Activated CD4-positive, alpha-beta memory T cell treated with anti-CD3 and anti-CD28 coated beads, Interleukin-2, amount 10 ng/mL, durations not matched to agents 7 days and 5 days (primary cell): ENCODE measurements at places on chromosomes 4 and X. TPM values are rescaled to one million over a fixed set of nuclear protein-coding genes. Genes with fewer than 3 reads are reported as not detected.

GRCh38 chrX:48626401-48627298 lies 29.4 kb downstream of the WDR13 start:
- no peaks in the 10 kb centered on the region for H3K36me3 ChIP-seq
- DNase-seq = no peak
- H3K4me3 ChIP-seq = no peak overlapping the region
- peaks cover 6% of the 10 kb centered on the region for H3K4me1 ChIP-seq

DNA sequence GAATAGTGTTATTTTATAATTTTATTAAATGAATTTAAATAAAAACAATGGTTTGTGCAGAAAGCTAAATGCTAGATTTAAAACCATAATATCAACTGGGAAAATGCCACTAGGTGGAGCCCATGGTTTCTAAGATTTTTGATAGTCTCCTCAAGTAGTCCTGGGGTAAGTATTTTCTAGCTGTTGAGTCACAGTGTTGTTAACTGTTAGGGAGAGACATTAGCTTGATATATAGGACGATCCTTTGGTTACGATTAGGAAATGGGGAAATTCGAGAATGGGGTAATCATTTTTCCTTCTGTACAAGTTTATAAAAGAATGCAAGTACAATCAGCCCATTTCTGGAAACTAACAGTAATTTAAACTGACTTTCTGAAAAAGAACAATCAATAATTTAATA lies 378.4 kb downstream of the ANKRD50 start:
- no peaks in the 10 kb centered on the region for H3K4me1 ChIP-seq
- no peaks in the 10 kb centered on the region for H3K27me3 ChIP-seq
- H3K36me3 ChIP-seq = no peaks in the 10 kb centered on the region
- no peak overlapping the region for H3K27ac ChIP-seq

DNA sequence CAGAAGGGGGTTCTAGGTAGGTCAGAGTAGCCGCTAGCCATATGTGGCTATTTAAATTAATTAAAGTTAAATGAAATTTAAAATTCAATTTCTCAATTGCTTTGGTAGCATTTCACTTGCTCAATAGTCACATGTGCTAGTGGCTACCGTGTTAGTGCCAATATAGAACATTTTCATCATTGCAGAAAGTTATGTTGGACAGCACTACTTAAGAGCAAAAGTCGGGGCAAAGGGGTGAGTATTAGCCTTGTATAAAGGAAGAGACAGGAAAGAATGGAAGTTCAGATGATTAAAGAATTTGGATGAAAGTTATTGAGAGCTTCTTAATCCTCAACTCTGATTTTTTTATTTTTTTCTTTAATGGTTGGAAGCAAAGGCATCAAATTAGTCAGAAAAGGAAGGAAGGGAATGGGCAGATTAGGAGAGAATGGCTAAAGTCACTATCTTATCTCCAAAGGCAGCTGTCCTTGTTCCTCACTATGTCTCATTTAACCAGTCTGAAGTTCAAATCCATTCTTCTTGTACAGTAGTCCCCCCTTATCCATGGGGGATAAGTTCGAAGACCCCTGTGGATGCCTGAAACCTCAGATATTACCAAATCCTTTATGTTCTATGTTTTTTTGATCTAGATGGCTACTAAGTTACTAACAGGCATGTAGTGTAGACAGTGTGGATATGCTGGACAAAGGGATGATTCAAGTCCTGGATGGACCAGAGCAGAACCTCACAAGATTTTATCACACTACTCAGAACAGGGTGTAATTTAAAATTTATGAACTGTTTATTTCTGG lies 22.9 kb downstream of the OCIAD1 start:
- no peaks in the 10 kb centered on the region for H3K27me3 ChIP-seq
- H3K4me1 ChIP-seq = no peaks in the 10 kb centered on the region
- no peak for DNase-seq
- peaks cover 60% of the 10 kb centered on the region for H3K36me3 ChIP-seq
- H3K27ac ChIP-seq = no peak overlapping the region

The NIPAL1 gene
- total RNA-seq = 0.78 TPM

- H3K27ac ChIP-seq = no peak overlapping the region
- no peak for DNase-seq
- H3K4me3 ChIP-seq = no peak overlapping the region
Measured at GRCh38 chr4:86744570-86744969, 104.6 kb downstream of the SLC10A6 start.

The CT47C1 gene
- not detected for total RNA-seq

GRCh38 chr4:158588285-158588684 lies 66.6 kb downstream of the RXFP1 start:
- no peak overlapping the region for H3K4me3 ChIP-seq
- H3K27me3 ChIP-seq = peaks cover 15% of the 10 kb centered on the region
- H3K36me3 ChIP-seq = no peaks in the 10 kb centered on the region
- no peak for DNase-seq

The TCEAL2 gene
- total RNA-seq = not detected

DNA sequence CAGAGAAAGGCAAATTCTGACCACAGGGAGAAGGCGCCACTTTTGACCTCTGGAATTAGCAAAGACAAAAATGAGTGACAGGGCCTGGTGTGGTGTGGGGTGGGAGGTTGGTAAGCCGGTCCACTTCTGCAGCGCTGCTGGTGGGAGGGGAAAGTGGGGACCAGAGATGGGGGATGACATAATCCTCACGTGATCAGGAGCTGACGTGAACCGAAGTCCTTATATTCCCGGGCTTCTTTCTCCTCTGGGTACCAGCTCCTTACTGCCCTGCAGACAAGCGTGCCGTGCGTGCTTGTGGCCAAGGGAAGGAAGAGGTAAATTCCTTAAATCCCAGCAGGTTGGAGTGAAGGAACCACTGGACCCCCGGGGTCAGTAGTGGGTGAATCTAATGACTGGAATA lies at the start of gene TCEAL7:
TCEAL7 (plus strand) TSS at position 249 of the 400 bp plus-strand sequence. CDS start 1,165 bp downstream, outside the sequence.
- H3K4me1 ChIP-seq = peaks cover 5% of the 10 kb centered on the region
- no peak within 1 kb of the TSS for H3K27ac ChIP-seq
- no peaks in the 10 kb centered on the region for H3K36me3 ChIP-seq
- no peak for DNase-seq

The MAEA gene
- total RNA-seq = 61.6 TPM

The CDK16 gene
- total RNA-seq = 60.0 TPM

DNA sequence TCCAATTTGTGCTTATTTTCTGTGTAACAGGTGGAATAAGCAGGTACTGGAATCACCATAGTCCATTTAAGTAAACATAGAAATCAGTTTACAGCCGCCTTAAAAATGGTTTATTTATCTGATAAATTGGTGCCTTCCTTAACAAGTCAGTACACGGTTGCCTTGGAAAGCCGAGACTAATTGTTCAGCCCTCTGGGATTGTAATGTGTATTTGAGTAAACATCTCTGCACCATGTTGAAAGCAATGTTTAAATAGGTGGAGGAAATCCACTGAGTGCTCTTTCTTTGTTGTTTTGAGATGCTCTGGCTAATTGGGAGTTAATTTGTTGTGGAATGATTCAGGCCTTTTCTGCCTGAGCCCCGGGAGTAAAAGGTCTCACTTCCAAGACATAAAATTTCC lies 45.7 kb upstream of the ADRA2C start:
- H3K4me1 ChIP-seq = peaks cover 3% of the 10 kb centered on the region
- peaks cover 9% of the 10 kb centered on the region for H3K27me3 ChIP-seq
- no peak overlapping the region for H3K4me3 ChIP-seq
- no peak overlapping the region for H3K27ac ChIP-seq
- H3K36me3 ChIP-seq = no peaks in the 10 kb centered on the region

GRCh38 chr4:189365451-189365850 lies 575.2 kb upstream of the FRG1 start:
- no peak overlapping the region for H3K27ac ChIP-seq
- no peaks in the 10 kb centered on the region for H3K4me1 ChIP-seq
- H3K4me3 ChIP-seq = no peak overlapping the region
- DNase-seq = no peak

DNA sequence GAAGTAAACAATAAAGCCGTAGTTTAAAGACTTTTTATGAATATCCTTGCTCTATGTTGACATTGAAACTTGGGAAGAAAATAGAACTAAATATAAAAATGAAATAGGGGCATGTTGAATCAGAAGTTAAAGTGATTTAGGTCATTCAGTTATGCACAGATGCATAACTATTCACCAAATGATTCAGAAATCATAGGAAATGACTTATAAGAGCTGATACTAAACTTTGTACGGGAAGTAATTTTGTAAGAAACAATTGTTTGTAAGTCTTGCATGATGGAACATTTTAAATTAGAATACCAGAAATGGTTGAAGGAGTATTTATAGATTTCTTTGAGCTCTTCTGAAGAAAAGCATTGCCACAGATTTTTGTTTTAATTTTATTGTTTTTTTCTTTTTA lies 246.5 kb downstream of the CPE start:
- no peak overlapping the region for H3K27ac ChIP-seq
- no peaks in the 10 kb centered on the region for H3K36me3 ChIP-seq
- no peak overlapping the region for H3K4me3 ChIP-seq

- no peak for DNase-seq
- peaks cover 2% of the 10 kb centered on the region for H3K4me1 ChIP-seq
- H3K36me3 ChIP-seq = no peaks in the 10 kb centered on the region
- H3K4me3 ChIP-seq = no peak overlapping the region
- no peak overlapping the region for H3K27ac ChIP-seq
Measured at GRCh38 chr4:76277667-76278066, 26.1 kb downstream of the FAM47E start.

The FAM9B gene
- not detected for total RNA-seq

The JCHAIN gene
- 0.35 TPM for total RNA-seq

The NHS gene
- 0.71 TPM for total RNA-seq

GRCh38 chr4:158169931-158170690 lies 2.7 kb downstream of the GASK1B start:
- H3K4me1 ChIP-seq = peaks cover 5% of the 10 kb centered on the region
- H3K27ac ChIP-seq = no peak overlapping the region
- H3K36me3 ChIP-seq = no peaks in the 10 kb centered on the region
- no peak overlapping the region for H3K4me3 ChIP-seq
- DNase-seq = no peak

The FRG2 gene
- total RNA-seq = not detected

DNA sequence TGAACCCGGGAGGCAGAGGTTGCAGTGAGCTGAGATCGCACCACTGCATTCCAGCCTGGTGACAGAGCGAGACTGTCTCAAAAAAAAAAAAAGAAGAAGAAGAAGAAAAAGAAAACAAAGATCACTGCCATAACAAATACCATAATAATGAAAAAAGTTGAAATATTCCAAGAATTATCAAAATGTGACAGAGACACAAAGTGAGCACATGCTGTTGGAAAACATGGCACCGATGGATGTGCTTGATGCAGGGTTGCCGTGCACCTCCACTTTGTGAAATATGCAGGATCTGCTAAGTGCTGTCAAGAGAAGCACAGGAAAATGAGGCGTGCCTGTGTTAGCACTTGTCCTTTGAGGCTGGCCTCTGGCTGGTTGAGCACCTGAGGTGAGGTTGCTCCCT lies 133.3 kb downstream of the STK32B start:
- no peak overlapping the region for H3K4me3 ChIP-seq
- H3K27ac ChIP-seq = no peak overlapping the region
- H3K27me3 ChIP-seq = no peaks in the 10 kb centered on the region
- H3K36me3 ChIP-seq = no peaks in the 10 kb centered on the region
- no peaks in the 10 kb centered on the region for H3K4me1 ChIP-seq
- DNase-seq = no peak

DNA sequence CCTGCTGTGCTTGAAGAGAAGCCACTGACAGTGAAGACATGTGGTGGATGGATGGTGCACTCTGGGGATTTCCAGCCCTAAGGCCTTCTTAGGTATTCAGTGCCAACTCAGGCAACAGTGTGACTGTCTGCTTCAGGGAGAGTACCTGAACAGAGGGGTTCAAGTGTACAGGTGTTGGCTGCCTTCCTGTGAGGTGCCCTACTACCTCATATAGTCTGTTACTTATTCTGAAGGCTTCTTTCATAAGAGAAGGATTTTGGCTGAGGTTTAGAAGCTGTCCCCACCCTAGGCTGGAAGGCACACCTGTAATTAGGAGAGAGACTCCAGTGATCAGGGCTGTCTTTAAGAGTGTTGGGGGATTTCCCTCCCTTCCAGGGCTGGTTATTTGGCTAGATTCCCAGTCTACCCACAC lies 1.8 kb downstream of the FTHL17 start:
- peaks cover 13% of the 10 kb centered on the region for H3K4me1 ChIP-seq
- no peak overlapping the region for H3K27ac ChIP-seq
- no peaks in the 10 kb centered on the region for H3K27me3 ChIP-seq
- H3K4me3 ChIP-seq = no peak overlapping the region
- H3K36me3 ChIP-seq = no peaks in the 10 kb centered on the region

DNA sequence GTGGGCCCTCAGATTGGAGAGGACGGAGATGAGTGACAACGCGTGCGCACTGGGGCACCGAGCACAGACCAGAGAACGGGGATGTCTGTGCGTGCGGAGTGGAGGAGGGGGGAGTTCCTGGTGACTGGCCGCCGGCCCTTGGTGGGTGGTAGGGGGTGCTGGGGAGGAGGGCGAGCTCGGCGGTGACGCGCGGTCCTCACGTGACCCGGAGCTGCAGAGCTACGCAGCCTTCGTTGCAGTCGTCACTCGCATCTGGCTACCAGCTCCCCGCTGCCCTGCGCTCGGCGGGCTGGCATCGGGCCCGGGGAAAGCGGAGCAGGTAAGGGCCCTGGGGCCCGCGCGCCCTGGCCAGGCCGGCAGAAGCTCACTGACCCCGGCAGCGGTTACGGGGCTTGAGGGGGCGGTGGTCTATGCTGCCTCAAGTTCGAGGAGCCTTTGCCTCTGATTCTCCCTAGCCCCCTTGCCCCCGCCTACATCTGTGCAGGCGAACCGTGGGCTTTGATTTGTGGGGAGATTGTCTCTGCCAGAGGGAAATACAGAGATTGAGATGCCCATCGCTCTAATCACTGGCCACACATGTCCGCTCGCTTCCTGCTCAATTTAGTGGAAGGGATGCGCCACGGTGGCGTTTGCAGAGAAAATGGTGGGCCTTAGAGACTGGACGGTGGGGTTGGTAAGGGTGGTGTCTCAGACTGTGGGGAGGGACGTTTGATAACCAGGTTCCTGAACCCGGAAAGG lies at the start of gene ARMCX4:
ARMCX4 (plus strand) TSS at position 245 of the 738 bp plus-strand sequence. CDS start 3,134 bp downstream, outside the sequence.
- H3K36me3 ChIP-seq = no peaks in the 10 kb centered on the region
- peak within 1 kb of the TSS; percentile 71 for H3K4me3 ChIP-seq
- peaks cover 6% of the 10 kb centered on the region for H3K4me1 ChIP-seq
- DNase-seq = peak; percentile 19
- no peak within 1 kb of the TSS for H3K27ac ChIP-seq
- peaks cover 5% of the 10 kb centered on the region for H3K27me3 ChIP-seq

- no peak overlapping the region for H3K27ac ChIP-seq
- DNase-seq = no peak
- peaks cover 39% of the 10 kb centered on the region for H3K36me3 ChIP-seq
- H3K27me3 ChIP-seq = no peaks in the 10 kb centered on the region
- H3K4me1 ChIP-seq = peaks cover 45% of the 10 kb centered on the region
Measured at GRCh38 chrX:15744181-15744867, 6.3 kb downstream of the CA5B start.

The DUSP21 gene
- not detected for total RNA-seq

The VSIG1 gene
- 6.8 TPM for total RNA-seq

The GAGE12E gene
- not detected for total RNA-seq

- H3K4me1 ChIP-seq = no peaks in the 10 kb centered on the region
- no peak for DNase-seq
- no peak overlapping the region for H3K4me3 ChIP-seq
- no peaks in the 10 kb centered on the region for H3K27me3 ChIP-seq
- H3K27ac ChIP-seq = no peak overlapping the region
- H3K36me3 ChIP-seq = no peaks in the 10 kb centered on the region
Measured at GRCh38 chr4:95533254-95533653, 15.5 kb downstream of the UNC5C start.

The PAGE4 gene
- total RNA-seq = not detected

The CTSO gene
- total RNA-seq = 5.3 TPM

- no peak overlapping the region for H3K4me3 ChIP-seq
- peak overlapping the region; percentile 36 for H3K27ac ChIP-seq
- no peak for DNase-seq
- peaks cover 65% of the 10 kb centered on the region for H3K4me1 ChIP-seq
Measured at GRCh38 chr4:47533689-47534347, 48.7 kb downstream of the ATP10D start.

The TBX22 gene
- not detected for total RNA-seq
